ENCODE measurements at places on chromosomes 4 and X.

- DNase-seq: no peak
These were observed 517.7 kb downstream of the BCOR start for GRCh38 chrX:39580043-39580442.

DNA sequence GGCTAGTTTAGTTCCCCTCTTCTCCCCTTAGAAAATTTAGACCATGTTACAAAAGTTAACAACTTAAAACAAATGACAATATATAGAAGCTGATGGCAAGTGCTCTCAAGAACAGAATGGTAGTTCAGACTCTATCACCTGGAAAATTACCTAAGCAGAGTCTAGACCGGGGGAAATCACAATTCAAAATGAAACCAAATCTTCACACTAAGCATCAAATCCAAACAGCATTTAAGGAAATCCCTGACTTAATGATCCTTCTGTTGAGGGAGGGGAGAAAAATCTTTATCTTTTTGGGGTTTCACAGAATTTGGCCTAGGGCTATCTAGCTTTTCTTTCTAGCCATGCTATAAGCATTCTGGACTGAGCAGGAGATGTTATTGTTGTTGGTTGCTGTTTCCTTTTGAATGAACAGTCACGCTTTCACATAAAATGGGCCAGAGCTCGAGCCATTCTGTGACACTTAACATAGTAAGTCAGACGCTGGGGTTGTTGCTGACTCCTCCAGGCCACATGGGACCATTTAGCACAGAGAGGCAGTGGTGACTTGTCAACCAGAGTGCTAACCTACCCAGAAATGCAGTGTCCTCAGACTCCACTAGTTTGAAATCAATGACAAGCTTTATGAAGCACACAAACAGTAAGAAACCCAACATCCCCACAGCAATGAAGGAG lies 16.0 kb upstream of the LSM6 start:
- no peak for DNase-seq

DNA sequence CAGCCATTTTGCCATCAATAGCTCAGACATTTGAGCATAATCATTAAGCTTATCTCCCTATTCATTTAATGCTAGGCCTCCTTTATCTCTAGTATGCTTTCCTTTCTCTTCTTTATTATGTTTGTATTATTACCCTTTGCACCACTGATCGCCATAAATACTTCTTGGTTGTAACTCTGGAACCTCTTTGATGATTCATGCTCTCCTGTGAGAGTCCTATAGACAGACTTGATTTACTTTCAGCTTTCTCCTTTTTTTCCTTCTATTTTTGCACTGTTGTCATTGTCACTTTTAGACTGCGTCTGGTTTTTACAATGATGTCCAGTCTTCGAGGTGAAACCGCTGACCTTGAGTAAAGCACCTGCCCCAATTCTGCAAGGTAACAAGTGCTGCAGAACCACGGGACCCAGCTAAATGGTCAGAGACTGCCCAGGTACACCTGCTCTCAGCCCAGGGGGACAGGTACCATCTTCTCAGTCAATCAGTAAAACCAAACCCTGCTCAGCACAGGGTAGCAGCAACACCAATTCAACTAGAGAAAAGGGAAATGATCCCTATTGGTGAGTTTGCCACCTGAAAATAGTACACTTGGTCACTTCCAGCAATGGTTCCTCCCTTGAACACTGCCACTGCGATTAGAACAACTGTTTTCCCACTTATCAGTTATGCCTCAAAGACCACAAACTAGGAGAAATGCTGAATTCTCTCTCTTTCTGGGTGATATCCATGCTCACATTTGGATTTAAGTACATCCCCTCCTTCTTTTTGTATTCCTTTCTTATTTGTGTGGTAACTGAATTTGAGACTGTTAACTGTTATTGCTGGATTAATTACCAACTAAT lies 125.1 kb downstream of the MAML3 start:
- DNase-seq: no peak

DNA sequence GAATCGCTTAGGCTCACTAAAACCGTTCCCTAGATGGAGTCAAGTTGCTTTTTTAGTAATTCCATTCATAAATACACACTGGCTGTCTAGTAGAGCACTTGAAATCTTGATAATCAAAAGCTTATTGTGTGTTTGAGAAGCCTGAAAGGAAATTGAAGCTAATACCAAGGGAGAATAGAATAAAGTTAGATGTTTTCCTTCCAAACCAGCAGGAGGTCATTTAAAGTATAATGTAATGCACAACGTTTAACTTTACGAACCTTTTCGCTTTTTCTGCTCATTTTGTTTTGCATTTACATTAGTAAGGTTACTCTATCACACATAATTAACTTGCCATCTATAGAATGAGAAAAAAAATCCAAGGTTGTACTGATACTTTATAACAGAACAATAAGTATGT lies 440.9 kb downstream of the NKX6-1 start:
- no peak for DNase-seq

- no peak for DNase-seq
These were observed 144.3 kb downstream of the RTL3 start for GRCh38 chrX:78514852-78515251.

GRCh38 chr4:159828687-159829086 lies 725.8 kb downstream of the RAPGEF2 start:
- no peak for DNase-seq

DNA sequence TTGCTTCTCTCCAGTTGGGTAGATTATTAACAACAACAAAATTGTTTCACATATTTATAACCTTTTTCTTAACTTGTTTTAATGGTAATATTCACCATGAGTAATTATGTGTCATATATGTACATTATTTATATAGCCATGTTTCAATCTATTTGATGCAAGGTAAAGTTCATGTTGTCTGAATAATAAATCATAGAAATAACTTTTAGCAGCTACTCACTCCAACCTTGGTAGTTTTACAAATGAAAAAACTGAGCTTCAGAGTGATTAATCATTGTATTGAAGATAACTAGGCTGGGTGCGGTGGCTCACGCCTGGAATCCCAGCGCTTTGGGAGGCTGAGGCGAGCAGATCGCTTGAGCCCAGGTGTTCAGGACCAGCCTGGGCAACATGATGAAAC lies 46.0 kb downstream of the TMA16 start:
- no peak for DNase-seq

GRCh38 chr4:112515198-112516065 lies 548 bp downstream of the NEUROG2 start:
- peak; percentile 59 for DNase-seq

GRCh38 chrX:68932611-68933010 lies 103.8 kb downstream of the EFNB1 start:
- DNase-seq: no peak

- no peak for DNase-seq
These were observed 9.3 kb upstream of the SYTL5 start for GRCh38 chrX:37997096-37997495.

- no peak for DNase-seq
These were observed 71.4 kb upstream of the ADGRL3 start for GRCh38 chr4:61128682-61129081.

GRCh38 chr4:123587983-123588494 lies 191.4 kb downstream of the SPRY1 start:
- no peak for DNase-seq

- DNase-seq: no peak
These were observed 127.1 kb downstream of the FBXO8 start for GRCh38 chr4:174156239-174156826.

DNA sequence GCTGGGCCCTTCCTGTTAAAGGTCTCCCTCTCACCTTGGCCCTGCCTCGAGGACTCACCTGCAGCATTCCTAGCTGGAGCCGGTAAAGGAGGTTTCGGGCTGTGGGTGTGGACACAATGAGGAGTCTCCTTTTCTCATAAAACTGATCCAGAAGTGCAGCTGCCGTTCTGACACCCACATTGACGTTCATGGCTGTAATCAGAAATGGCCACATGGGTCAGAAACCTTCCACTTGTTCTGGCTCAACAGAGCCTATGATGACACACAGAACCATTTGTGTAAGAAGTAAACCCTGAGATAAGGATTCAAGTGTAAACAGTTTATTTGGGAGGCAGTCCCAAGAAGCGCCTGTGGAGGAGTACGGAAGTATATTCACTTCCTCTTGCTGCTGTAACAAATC lies 63.8 kb downstream of the SRPX start:
- DNase-seq: no peak

GRCh38 chr4:103996637-103997036 lies 276.9 kb upstream of the TACR3 start:
- no peak for DNase-seq

DNA sequence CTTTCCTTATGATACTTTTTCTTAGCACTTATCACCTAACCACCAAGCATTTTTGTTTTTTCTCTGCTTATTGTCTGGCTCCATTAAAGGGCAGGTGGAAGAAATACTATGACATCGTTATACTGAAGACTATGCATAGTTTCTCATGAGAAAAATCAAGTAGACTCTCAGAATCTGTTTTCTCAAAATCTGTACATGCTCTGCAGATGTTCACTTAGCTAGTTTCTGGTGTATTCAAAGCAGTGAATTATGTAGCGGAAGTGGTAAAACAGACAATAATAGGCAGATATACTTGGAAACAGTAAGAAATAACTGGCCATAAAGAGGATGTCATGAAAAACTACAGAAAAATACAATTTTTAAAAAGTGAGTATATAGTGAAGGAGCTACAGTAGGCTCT lies 146.0 kb downstream of the STIM2 start:
- no peak for DNase-seq

DNA sequence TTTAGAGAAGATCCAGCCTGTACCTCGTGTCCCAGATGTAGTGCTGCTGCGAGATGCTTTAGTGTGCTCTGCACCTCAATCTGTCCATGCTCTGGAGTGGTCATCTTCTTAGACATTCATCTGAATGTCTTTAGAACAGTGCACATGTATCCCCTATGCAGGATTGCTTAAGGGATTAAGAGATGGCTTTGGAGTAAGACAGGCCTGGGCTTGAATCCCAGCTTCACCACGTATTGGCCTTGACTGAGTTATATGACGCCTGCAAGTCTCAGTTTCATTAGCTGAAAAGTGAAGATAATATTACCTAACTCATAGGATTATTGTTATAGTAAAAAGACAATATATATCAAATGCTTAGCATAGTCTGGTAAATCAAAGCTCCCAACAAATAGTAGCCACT lies 98.3 kb downstream of the NFKB1 start:
- DNase-seq: no peak

All from stimulated activated CD4-positive, alpha-beta T cell treated with anti-CD3 and anti-CD28 coated beads, Interleukin-15, amount 100 ng/mL, for 24 hours (primary cell).